ENCODE measurements at places on chromosomes 4 and X.

DNA sequence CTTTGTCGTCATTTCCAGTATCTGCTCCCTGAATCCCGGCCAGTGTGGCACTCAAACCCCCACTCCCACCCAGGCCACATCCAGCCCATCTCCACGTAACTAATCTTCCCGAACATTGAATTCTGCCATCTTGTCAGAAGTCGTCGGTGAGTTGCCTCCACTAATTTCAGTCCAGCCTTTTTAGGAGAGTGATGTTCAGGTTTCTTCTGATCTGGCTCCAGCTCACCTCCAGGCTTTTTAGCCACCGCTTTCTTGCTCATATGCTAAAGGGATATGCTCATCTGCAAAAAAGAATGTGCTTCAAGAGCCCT lies 1.3 kb downstream of the TMEM165 start:
- peak; percentile 57 for DNase-seq

DNA sequence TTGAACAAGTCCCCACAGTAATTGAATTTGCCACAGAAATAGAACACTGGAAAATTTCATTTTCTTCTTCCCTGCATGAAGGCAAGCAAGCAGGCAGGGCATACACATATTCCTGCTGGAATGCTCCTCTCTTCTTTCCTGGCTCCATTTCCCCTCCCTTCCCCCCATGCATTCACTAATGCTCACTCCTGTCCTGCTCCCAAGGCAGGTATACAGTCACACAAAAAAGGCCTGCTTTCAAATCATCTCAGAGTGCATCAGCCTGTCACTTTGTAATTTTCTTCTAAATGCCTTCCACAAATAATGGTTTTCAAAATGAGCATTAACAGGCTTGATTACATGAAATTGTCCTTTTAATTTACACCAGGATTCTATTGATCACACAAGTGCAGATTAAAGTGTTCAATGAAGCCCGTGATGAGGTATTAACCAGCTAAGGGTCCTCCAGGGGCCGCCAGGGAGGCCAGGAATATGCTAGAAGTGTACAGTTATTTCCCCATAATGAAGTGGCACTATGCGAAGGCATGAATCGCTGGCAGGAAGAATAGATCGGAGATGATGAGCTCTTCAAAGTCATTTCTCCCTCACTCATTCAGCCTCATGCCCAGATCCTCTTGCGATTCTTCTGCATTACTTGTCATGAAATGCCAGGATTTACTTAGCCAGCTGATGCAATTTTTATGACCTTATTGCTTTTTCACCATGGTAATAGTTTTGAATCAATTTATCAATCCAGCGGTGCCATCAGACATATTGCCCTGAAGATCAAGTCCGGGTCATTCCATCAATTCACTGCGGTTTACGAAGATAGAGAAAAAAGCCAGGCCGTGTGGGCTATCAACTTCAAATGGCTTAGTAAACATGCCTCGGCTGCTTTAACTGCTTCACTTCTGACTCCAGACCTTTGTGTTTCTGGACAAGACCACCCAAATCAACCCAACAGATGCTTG lies 243.5 kb downstream of the GPAT3 start:
- no peak for DNase-seq

DNA sequence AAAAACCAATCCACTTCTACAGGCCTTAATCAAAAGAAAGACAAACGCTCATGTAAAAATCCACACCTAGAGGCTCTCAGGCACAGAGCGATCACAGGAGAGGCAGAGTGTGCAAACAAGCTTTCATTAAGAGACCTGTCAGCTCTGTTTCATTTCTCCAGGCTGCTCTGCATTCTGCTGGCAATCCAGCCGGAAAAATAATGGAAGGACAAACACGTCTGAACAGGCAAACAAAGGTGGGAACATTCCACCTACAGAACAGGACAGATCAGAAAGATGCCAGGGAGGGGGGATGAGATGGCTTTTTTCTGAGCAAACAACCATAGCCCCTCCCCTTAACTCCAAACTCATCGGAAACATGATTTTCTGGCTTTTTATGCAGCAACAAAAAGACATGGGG lies 9.7 kb downstream of the SOD3 start:
- no peak for DNase-seq

DNA sequence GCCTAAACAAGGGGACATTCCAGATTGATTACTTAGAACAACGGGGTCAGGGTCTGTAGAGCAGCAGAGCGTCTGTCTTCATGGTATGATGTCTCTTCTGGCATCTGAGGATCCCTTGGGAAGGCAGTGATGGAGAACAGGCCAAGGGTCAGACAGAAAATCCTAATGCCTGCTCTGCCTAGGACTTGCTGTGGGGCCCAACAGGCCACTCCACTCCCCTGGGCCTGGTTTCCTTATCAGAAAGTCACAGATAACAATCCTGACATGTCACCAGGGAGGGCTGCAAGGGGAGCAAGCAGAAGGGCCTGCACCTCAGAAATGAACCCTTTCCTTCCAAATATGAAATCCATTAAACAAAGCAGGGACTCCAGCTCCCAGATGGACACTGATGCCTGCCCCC lies 21.4 kb upstream of the ARHGAP6 start:
- DNase-seq, result peak; percentile 40

DNA sequence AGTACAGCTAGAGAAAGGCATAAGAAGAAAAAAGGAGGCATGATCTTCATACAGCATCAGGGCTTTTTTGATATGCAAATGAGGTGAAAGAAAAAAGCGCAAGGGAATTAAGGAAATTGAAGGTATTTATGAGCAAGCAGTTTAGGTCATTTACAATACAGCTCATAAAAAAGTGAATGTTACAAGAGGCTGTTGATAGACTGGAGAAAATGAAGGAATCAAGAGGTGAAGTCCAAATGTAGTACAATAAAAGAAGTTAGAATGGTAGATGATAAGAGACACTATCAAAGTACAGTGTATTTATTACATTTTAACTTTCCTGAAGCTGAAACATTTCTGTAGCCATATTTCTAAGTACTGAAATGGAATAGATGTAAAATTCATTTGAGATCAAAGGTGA lies 1349.5 kb downstream of the ADGRL3 start:
- no peak for DNase-seq

DNA sequence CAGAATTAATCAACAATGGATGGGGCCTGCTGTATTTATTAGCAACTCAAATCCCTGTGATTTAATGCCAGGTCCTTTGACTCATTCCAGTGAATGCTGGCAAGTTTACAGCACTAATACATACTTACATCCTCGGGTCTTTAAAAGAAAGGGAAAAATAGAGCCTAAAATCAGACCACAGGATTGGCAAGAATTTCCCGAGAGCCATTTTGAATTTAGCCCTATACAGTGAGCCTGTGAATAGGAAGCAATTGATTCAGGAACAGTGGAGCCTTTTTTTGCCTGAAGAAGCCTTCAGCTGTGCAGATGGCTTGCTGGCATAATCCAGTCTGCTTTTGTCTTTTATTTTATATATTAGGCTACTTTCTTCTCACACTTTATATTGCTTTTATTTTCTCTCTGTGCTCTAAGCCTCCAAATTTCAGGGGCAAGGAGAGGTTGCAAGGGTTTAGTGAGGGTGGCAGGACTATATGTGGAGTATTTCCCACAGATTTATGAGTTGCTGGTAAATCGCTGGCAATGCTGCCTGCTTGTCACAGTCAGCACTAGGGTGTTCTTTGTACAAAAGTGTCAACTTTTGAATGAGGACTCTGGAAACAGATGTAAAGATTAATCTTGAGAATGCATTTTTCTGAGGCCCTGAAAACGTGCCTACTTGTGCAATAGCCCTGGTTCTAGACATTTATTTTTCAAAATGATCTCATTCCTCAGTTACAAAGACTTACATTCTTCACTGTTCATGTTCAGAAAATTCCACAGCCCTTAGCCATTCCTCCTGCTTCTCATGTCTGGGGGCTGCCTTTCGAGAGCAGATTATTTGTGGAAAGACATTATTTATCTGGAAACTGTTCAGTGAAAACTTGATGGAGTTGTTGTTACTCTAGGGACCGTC lies 303.5 kb downstream of the SPRY1 start:
- no peak for DNase-seq

DNA sequence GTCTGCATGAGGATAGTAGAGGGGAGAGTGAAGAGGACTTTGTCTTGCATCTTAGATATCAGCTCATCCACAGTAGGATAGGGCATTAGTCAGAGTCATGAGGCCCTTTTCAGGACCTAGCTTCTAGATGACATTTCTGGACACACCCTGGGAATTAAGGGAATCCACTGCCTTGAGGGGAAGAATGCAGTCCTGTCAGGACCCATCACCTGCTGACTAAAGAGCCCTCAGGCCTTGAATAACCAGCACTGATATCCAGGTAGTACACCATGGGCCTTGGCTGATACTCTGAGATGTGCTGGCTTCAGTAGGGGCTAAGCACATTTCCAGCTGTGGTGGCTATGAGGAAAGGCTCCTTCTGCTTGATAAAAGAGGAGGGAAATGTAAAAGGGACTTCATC lies 134.4 kb downstream of the EDA2R start:
- no peak for DNase-seq

DNA sequence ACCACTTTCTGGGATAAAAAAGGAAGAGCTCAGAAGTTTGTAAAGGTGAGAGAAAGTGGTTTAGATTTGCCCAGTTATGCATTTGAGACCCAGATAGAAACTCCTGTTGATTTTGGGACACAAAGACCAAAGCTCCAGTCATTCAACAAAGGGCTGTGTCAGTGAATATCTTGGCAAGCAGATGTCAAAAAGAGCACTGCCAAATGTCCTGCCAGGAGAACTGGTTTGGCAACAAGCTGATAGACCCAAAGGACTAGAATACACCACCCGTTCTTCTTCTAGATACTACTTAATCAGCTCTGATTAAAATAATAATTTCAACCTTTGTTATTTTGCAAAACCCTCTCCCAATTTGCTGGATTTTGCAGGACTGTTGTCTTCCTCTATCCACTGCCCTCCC lies 121.4 kb downstream of the NHS start:
- no peak for DNase-seq

- no peak for DNase-seq
Measured at GRCh38 chr4:140725556-140725955, 30.6 kb downstream of the TBC1D9 start.

DNA sequence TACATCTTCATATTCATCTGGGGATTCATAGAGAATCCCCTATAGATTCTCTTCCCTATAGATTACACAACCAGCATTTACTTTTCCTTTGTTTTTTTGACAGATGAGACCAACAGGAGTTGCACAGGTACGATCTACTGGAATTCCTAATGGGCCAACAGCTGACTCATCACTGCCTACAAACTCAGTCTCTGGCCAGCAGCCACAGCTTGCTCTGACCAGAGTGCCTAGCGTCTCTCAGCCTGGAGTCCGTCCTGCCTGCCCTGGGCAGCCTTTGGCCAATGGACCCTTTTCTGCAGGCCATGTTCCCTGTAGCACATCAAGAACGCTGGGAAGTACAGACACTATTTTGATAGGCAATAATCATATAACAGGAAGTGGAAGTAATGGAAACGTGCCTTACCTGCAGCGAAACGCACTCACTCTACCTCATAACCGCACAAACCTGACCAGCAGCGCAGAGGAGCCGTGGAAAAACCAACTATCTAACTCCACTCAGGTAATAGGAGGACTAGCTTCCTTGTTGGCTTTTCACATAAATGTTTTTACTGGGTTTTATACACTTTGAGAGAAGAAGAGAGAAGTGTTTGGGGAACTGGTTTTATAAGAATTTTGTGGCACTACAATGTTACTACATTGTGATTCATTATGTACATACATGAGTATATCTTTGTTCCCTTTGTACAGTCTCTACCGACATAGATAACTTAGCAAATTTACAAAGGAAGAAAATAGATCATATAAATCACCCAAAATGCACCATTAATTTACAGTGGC lies 137.2 kb downstream of the DIPK2B start:
- DNase-seq, result no peak

DNA sequence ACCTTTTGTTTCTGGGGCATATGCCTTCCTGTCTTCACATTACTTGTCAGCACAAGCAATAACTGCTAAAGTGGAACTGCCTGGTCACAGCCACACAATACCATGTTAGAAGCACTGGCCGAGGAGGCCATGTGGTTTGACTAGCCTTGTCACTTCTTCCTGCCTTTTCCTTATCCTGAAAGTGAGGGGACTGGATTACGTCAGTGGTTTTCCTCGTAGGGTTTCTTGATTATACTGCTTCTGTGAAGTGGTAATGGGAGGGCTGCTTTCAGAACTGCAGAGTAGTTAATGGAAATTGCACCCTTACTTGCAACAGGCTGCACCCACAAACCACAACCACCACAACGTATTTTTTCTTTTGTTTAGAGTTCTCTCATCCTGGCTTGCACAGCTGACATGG lies 26.6 kb downstream of the ZRSR2 start:
- DNase-seq, result peak; percentile 29

DNA sequence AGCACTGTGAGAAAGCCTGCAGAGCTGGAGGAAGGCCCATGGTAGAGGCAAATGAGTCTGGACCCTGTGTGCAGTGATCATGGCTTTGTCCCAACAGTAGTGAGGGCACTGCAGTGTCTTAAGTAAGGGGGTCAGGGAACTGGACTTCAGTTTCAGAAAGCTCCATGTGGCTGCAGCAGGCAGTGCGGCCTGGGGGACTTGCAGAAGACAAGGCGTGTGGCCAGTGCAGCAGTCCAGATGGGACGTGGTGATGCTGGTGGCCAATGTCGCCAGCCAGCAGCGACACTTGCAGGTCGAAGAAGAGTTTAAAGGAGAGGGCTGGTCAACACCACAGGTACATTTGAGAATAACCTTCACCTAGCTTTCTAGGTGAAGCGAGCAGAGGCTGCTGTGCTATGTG lies 113.4 kb downstream of the ZNF827 start:
- no peak for DNase-seq

GRCh38 chr4:184441461-184442313 lies 32.7 kb downstream of the IRF2 start:
- no peak for DNase-seq

DNA sequence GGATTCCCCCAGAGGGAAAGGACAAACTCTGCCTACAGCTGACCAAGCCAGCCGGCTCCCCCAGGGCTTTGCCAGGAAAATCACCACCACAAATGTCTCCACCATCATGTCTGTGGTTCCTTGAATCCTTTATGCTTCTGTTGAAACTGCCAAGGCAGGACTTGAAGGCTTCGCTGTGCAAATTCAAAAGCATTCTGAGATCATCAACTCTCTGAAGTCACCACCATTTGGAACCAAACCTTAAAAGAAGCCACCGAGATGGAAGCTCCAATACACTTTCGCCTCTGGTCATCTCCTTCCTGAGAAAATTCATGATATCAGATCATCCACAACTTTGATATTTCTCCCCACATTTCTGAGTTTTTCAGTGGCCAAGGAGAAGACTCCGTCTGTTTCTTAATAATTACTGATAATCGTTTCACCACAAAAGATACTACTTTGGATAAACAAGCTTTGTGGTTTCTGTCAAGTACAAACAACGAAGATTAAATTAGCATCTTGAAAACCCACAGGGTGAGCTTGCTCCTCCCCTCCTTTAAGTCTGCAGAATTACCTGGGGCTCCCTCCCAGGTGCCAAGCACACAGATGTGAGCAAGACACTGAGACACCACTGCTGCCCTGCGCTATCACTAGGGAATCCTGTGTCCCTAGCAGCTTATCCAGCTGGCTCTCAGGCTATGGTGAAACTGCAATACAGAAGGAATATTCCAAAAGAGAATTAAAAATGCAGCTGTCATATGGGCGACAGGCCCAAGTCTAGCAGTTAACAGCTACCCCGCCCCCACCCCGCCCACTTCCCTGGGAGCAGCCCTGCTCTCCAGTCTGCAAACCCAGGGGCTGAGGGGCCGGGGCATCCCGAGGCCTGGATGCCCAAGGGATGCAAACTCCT lies 125.0 kb upstream of the TBL1X start:
- DNase-seq, result no peak

- peak; percentile 35 for DNase-seq
Measured at GRCh38 chrX:38654302-38654701, 93.0 kb downstream of the TSPAN7 start.
